Brain (organoid and tissue), 16 donors: ENCODE measurements at places on chromosomes 12 and 14. TPM values are rescaled to one million over a fixed set of nuclear protein-coding genes. Genes with fewer than 3 reads are reported as not detected.

- no peak for DNase-seq
Observed at GRCh38 chr14:105146976-105147635, 21.5 kb downstream of the JAG2 start.

GRCh38 chr14:105846312-105846711 is 319.9 kb downstream of the TMEM121 start:
- DNase-seq, result no peak

GRCh38 chr12:11662369-11662768 is 12.9 kb downstream of the ETV6 start:
- DNase-seq, result no peak

GRCh38 chr12:70576341-70577282 is 60.6 kb downstream of the PTPRB start:
- DNase-seq, result peak; percentile 90

DNA sequence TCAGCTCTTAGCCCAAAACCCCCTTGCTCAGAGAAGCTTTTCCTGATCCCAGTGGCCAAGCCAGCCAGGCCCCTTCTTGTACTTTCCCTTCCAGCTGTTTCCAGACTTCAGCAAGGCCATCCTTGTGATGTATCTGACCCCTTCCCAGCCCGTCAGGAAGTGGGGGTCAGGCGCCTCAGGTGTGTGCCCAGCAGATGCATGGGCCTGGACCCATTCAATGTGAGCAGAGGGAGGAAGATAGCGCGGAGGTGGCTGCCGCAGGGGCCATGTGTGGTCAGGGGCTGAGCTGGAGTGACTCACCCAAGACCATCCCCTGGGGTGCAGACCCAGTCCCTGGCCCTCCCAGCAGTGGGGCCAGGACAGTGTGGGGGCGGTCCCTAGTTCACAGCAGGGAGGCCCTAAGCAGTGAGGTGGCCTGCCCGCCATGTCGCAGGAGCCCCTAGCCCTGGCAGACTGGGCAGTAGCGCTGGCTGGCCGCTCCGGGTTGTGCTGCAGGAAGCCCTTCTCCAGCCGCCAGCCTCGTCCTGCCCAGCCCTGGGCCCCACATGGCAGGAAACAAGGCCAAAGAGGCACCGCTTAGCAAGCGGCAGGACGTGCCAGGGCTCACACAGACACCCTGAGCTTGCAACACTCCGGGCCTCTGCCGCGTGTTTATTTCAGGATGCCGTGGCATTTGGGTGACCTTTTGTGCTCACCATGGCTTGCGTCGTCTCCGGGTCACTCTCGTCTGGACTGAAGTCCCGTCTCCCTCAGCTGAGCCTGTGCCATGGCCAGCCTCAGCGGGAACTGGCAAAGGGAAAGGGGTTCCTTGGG is 12.0 kb downstream of the ADSS1 start:
- DNase-seq, result no peak

GARIN6 gene
- not detected for polyA plus RNA-seq

DNA sequence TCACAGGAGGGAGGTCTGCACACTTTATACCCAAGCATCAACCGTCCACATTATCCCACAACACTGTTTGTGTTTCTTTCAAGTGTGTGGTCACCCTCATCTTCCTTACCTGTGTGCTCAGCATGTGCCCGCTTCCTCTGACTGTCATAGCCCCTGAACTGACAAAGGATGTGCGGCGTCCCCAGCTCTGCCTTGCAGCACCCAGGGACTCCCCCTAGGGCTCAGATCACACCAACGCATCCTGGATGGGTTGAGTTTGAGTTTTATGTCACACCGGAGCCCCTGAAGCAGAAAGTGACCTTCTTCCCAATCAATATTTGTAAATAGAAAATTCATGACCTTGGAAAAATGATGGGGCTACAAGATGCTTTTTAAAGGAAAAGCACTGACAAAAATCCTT is 770.7 kb upstream of the TMEM132C start:
- no peak for DNase-seq

GYS2 gene
- polyA plus RNA-seq, result not detected
